Right ventricle myocardium superior (tissue), 1 donor: ENCODE measurements at places on chromosomes 1 and 21.

DNA sequence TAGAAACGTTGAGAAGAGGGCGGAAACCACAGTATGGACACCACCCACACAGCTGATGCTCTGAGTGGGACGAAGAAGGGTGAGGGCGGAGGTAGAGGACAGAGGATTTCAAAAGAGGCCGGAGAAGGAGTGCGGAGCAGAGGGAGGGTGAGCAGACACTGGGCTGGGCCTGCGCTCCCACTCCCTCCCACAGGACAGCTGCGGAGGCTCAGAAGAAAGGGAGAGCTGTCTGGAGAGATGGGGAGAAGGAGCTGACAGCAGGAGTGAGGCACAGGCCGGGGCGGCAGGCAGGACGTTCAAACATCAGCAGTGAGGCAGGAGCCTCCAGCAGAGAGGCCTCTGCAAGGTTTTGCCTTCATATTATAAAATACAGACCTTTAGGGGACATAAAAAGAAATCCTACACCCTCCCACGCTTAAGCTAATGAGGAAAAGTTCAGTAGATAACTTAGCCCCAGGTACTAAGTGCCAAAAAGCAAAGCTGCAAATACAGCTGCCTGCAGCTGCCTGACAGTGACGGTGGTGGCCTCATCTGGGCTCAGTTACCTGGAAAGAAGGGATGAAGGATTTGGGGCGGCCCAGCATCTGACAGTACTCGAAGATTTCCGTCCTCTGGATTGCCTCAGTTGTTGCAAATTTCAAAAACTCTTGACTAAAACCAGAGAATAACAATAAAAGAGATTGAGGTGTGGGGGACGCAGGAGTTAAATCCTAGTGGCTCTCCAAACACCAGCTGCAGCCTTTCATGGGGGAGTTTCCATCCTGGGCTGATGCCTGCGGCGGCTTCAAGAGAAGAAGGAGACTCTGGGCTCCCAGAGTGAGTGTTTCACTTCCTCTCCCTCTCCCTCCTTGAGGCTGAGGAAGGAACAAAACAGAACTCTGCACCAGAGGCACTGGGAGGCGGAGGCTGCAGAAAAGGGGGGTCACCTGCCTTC lies 25.6 kb downstream of the SEC16B start:
- DNase-seq: no peak

- DNase-seq: no peak
Measured at GRCh38 chr1:164867590-164867989, 308.6 kb downstream of the PBX1 start.

DNA sequence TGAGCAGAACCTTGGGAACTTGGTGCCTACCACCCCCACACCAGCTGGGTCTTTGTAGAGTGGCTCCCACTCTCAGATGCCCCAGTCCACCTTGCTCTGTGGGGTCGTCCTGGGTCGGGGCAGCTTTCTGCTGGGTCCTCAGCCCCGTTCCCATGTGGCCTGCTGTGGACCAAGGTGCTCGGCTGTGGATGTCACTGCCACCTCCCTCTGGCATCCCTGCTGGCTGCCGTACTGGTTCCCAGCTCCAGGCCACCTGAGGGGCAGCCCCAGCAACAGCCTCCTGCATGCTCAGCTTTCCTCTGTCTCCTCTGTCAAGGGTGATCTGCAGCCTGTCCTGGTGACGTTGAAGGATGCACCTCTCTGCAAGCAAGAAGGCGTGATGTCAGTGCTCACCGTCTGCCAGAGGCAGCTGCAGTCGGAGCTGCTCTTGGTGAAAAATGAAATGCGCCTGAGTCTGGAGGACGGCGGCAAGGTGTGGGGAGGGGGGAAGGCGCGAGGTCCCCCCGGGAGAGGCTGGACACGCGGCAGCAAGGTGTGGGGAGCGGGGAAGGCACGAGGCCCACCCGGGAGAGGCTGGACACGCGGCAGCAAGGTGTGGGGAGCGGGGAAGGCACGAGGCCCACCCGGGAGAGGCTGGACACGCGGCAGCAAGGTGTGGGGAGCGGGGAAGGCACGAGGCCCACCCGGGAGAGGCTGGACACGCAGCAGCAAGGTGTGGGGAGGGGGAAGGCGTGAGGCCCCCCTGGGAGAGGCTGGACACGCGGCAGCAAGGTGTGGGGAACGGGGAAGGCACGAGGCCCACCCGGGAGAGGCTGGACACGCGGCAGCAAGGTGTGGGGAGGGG lies 45.9 kb upstream of the DIP2A start:
- DNase-seq: peak; percentile 31

DNA sequence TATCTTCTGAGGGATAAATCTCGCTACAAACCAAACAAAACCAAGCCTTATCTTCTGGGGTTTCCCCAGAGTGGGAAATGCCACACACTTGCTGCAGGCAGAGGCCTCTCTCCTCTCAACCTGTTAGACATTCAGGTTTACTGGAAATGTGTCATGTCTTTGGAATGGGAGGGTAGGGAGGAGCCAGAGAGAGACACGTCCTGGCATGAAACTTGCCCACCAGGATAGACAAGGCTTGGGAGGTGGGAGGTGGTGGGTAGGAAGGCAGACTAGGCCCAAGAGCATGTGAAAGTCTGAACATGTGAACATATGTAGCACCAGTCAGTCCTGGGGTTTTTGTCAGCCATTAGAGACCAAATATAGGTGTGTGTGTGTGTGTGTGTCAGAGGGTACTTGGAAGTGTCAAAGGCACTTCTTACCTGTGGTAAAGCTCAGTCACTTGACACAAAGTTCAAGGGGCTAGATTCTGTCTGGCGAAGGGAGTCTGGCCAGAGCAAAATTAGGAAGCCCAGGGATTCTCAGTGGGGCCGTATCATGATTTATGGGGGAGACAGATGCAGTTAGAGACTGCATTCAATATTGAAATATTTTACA lies 32.4 kb upstream of the PIGC start:
- no peak for DNase-seq

DNA sequence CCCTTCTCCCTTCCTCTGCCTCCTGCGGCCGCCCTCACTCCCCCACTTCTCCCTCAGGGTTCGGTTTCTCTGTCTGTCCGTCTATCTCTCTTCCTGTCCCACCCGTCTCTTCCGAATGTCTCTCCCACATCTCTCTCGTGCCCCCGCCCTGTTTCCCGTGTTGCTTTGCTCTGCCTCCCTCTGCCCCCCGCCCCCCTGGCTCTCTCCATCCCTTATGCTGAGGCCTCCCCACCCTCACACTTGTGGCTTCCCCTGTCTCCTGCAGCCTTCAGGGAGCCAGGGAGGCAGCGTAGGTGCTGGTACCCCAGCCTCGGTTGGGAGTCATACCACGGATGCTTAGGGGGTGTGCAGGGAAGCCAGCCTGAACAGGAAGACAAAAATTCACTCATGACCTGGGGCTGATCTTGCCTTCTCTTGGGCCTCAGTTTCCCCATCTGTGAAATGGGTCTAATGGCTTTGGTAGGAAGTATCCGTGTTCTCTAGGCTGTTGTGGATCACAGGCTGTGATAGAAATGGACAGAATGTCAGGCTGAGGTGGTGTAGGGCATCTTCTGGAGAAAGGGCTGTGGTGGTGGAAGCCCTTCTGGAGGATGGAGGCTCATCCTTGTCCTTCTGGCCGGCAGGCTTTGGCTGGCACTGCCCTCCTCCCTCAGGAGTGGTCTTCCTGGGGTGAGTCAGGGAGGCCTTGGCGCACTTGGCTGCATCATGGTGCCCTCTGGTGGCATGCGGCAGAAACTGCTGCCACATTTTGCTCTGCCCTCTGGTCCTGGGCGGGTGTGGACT lies 55.5 kb downstream of the FOXO6 start:
- peak; percentile 71 for DNase-seq

DNA sequence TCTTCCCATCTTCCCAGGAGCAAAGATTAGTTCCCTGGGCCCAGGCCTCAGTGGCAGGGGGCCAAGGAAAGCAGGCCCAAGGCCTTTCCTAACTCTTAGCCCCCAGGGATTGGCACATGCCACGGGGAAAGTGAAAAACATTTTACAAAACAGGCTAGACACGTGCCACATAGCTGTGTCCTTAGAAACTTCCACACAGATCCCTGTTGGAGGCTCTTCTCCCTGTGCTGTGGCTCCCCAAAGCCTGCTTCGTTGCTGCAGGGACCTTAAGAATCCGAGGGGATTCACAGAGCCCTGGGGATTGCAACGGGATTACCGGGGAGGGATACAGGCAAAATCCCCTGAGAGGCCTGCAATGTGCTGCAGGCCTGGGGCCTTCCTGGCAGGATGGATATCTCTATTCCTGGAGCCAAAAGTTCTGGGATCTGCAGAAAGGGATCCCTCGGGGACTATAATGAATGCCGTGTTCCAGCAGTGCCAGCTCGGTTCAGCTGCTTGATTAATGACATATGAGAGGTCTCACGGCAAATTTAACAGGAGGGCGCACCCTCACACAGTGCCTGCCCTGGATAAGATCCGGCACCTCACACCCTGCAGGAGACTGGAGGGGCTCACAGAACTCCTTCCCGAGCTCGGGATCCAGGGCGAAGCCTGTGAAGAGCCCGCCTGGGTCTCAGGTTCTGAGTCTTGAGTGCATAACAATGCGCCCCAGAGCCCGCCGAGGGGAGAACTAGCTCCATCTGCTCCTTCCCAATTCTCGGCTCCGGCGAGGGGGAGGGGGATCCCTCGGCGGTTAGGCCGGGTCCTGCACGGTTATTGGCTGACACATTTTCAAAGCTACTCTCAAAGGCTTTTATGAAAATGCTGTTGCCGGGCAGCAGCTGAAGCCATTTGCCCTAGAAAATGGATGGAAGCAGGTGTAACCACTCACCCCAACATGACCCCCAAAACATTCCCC lies 15.3 kb upstream of the RGS8 start:
- DNase-seq: peak; percentile 57

- DNase-seq: no peak
Measured at GRCh38 chr1:4792565-4792964, 138.2 kb downstream of the AJAP1 start.

DNA sequence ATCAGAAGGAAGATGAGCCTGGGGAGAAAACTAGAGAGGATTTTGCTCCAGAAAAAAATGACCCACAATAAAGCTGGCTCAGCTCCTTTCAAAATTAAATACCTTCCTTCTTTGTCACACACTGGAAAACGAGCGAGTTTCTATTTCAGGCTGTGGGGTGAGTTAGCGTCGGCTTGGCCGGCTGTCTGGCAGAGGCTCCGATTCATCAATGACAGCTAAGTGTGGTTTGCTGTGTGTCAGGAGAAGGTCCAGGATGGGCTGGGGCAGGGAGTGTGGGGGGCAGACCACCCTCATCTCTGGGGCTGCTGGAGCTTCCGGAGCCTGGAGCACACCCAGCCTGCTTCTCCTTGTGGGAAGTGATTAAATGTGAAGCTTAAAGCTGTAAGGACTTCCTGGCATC lies 120.2 kb downstream of the ETS2 start:
- peak; percentile 72 for DNase-seq

- DNase-seq: no peak
Measured at GRCh38 chr21:42108554-42109340, 37.6 kb downstream of the UMODL1 start.

- DNase-seq: peak; percentile 69
Measured at GRCh38 chr1:42957880-42958487, 684 bp downstream of the SLC2A1 start.

- DNase-seq: no peak
Measured at GRCh38 chr1:244319283-244320132, 132.2 kb downstream of the ADSS2 start.

- DNase-seq: peak; percentile 91
Measured at GRCh38 chr1:31954607-31955283, 16.6 kb upstream of the PTP4A2 start.
